COLO829 (cell line): ENCODE measurements at places on chromosomes 13 and 19.

DNA sequence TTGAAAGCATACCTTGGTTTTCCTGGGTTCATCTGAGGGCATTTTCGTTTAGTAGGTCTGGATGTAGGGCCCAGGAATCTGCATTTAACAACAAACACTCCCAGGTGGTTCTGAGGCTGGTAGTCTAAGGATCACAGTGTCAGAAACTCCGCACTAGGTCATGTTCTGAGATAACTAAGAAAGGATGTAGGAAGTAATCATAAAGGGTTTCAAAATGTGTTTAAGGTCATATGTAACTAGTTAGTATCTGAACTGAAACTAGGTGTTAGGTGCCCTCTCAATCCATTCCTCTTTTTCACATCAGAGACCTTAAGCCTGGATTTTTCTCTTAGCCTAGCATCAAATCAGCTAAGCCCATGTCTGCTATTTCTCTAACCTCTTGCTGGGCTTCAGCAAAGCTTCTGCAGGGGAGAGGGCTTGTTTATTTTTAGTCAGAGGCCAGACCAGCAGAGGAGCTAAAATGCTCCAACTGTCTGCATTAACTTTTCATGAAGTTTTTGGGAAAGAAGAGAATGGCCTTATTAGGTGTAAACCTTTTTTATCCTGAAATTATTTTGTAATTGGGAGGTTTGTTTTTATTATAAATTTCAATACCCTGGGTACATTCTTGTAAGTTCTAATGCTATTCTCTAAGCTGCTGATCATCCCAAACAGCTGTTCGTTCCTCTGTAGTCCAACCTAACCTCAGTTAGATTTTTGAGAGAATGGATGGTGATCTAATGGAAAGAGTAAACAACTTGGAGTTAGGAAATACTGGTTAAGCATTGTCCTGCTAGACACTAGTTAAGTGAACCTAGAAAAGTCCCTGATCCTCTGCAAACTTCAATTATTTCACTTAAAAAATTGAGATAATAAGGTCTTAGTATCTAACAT lies 262.8 kb upstream of the RFC3 start:
- DNase-seq = no peak

GRCh38 chr13:45219938-45220375 lies 19.1 kb upstream of the KCTD4 start:
- DNase-seq = peak; percentile 30

DNA sequence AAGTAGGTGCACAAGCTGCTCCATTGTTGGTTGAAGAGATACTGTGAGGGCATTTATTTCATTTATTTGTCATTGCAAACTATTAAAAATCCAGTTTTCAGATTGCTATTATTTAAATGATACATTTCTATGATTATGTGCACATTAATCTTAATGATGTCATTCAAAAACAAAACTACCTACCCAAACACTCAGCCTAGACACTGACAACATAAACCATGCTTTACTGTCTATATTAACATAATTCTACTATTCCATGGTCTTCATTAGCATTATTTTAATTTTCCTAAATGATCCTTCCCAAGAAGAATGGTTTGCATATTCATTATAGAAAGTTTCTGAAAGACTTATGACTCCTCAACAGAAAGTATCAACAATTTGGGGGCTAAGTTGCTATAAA lies 813.0 kb upstream of the SLITRK5 start:
- DNase-seq = no peak

DNA sequence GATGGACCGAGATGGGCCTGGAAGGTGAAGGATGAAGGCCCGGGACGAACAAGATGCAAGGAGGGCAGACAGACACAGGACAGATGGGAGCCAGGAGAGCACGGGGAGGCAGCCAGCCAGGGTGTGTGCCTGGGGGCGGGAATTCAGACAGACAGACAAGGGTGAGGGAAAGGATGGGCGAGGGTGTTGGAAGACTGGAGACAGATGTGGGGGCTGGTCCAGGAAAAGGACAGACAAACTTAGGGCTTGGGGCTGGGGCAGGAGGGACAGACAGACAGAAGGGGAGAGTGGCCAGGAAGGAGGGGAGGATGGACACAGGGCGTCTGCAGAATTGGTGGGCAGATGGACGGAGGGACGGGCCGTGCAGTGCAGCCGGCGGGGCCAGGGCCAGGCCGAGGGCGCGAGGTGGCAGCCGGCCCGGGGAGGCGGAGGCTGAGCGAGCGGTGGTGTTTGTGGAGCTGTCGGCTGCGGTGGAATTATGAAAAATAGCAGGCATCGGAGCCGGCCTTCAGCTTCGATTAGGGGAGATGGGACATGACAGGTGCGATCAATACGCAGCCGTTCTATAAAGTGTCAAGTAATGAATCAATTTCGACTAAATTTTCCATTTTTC lies 4.6 kb upstream of the ERFL start:
- no peak for DNase-seq

- no peak for DNase-seq
Measured at GRCh38 chr13:42644841-42645240, 70.9 kb downstream of the TNFSF11 start.

- no peak for DNase-seq
Measured at GRCh38 chr19:49658566-49659442, 6.9 kb downstream of the IRF3 start.

DNA sequence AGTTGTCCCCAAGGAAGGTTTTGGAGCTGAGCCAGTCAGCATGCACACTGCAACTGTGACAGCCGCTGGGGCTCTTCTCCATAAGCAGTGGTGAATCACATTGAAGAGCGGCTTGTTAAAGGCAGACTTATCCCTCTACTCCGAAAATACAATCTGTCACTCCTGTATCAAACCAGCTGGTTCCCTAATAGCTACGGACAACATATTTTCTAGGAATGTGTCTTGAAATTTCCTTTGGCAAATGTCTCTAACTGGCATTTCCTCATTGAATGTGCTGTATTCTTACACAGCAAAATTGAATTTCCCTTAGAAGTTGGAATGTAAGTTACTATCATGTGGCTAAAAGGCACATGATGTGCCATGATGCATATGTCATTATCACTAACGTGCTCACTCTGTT lies 104.0 kb upstream of the GPR12 start:
- no peak for DNase-seq

DNA sequence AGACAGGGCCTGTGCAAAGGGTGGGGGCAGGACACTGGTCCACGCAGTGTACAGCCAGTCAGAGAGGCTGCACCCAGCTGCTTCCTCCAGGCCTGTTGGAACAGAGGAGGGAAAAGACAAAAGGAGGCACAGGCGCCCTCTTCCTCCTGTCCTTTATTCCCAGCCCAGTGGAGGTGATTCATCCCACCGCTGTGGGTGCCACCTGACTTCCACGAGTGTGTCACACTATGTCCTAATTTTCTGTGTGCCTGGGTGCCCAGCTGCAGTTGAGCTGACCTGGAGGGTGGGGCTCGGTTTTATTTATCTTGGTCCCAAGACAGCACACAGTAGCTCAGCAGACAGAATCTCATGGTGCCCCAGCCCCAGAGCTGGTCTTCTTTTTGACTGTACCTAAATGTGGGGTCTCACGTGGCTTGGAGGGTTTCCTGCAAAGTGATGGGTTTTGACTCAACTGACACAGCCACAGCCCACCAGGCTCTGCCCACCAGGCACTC lies 9.0 kb downstream of the EPS15L1 start:
- no peak for DNase-seq

DNA sequence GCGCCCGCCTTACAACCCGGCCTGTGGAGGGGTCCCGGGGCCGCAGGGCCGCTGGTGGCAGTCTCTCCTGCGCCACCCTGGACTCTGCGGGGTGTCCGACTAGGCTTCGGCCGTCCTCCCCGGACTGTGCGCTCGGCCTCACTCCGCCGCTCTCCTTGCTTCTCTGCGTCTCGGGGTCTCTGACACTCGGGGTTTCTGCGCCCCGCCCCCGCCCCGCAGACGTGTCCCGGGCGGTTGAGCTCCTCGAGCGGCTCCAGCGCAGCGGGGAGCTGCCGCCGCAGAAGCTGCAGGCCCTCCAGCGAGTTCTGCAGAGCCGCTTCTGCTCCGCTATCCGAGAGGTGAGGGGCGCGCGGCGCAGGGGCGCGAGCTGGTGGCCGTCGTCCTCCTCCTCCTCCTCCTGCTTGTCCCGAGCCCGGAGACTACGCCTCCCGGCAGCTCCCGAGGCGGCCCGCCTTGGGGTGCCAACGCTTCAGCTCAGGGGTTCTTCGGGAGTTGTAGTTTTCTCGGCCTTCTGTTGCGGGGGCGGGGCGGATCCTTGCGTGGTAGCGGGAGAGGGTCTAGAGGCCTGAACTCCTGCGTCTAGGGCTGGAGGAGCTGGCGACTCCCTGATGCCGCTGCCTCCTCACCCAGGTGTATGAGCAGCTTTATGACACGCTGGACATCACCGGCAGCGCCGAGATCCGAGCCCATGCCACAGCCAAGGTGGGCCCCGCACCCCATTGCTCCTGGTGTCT lies 627 bp downstream of the LIN7B start:
- no peak for DNase-seq

GRCh38 chr13:114024603-114025404 lies 50.9 kb upstream of the C13orf46 start:
- no peak for DNase-seq

DNA sequence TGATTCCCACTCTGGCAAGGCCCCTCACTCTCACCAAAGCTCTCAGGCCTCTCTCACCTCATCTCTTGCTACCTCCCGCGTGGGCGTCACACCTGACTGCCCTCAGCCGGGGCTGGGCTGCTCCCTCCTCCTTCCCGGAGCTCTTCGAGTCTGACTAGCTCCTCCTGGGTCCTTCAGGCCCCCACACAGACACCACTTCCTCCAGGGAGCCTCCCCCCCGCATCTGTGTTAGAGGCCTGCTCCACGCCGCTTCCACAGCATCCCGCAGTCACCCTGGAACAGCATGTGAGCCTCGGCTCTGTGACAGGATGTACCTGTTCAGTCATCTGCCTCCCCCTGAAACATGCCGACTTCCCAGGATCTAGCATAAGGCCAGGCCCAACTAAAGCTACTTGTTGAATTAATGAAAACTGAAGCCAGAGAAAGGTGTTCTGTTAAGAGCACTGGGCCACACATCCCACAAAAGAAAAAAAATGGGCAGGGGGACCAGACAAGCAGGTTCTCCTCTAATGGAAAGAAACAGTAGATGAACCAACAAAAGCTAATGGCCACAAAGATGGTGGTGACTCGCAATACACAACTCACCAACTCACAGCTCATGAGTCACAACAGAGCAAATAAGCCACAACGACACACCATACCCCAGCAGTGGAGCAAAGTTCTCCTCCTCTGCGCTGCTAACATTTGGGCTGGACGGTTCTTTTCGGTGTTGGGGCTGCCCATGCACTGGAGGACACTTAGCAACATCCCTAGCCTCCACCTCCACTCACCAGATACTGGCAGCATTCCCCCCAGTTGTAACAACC lies 3.0 kb downstream of the PPP6R1 start:
- DNase-seq = no peak

- DNase-seq = peak; percentile 56
Measured at GRCh38 chr19:40605216-40605971, 4.2 kb downstream of the LTBP4 start.

DNA sequence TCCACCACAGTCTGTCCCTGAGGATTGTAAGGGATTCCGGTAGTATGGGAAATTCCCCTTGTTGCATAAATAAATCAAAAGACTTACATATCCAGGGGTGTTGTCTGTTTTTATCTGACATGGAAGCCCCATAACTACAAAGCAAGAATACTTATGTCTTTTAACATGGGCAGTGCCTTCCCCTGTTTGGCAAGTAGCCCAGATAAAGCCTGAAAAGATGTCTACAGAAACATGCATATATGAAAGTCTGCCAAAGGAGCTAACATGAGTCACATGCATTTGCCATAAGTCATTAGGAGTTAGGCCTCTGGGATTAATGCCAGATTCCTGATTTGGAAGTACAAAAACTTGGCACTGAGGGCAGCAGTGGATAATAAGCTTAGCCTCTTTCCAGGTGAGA lies 62.1 kb downstream of the ZNF737 start:
- no peak for DNase-seq

DNA sequence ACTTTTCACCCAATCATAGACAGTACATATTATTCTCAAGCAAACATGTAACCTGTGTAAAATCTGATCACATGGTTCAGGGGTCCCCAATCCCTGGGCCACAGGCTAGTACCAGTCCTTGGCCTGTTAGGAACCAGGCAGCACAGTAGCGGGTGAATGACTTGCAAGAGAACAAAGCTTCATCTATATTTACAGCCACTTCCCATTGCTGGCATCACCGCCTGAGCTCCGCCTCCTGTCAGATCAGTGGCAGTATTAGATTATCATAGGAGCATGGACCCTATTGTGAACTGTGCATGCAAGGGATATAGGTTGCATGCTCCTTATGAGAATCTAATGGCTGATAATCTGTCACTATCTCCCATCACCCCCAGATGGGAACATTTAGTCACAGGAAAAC lies 133.1 kb downstream of the MAB21L1 start:
- DNase-seq = no peak

- peak; percentile 88 for DNase-seq
Measured at GRCh38 chr13:110187641-110188161, 119.3 kb downstream of the COL4A1 start.

- no peak for DNase-seq
Measured at GRCh38 chr19:32581705-32582179, 752 bp downstream of the PDCD5 start.

GRCh38 chr19:46915386-46915785 lies 54.6 kb downstream of the ARHGAP35 start:
- DNase-seq = no peak

DNA sequence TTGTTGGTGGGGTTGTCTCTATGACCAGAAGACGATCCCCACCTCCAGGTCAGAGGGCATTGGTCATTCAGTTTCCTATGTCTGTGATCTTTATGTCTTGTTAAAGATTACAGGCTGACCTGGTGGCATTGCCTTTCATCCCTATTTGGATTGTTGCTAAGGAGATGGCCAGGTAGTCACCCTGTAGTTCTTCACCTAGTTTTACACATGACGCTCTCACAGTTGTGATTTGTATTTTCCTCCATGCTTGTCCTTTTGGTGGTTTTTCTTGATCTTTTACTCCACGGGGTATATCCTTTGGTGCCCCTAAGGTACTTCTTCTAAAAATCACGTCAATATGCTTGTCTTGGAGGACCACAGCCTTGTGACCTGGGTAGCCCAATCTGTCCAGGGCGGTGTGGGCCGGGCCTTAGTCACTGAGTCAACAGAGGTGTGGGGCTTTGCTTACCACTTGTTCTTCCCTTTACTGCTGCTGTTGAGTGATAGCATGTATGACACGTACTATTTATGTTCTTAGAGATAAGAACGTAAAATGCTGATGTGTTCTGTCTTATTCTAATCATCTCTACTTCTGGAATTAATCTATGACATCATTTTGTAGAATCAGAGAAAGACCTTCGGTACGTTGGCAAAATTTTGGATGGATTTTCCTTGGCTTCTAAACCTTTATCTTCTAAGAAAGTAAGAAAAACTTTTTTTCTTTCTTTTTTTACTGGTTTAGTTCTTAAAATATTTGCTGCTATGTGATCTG lies 20.1 kb downstream of the GPATCH1 start:
- no peak for DNase-seq
